ENCODE measurements at places on chromosomes 1 and 21.

- no peak for DNase-seq
These were observed 120.7 kb upstream of the TMPRSS15 start for GRCh38 chr21:18524097-18524880.

- no peak for DNase-seq
These were observed 8.2 kb downstream of the HECTD3 start for GRCh38 chr1:45002650-45003645.

DNA sequence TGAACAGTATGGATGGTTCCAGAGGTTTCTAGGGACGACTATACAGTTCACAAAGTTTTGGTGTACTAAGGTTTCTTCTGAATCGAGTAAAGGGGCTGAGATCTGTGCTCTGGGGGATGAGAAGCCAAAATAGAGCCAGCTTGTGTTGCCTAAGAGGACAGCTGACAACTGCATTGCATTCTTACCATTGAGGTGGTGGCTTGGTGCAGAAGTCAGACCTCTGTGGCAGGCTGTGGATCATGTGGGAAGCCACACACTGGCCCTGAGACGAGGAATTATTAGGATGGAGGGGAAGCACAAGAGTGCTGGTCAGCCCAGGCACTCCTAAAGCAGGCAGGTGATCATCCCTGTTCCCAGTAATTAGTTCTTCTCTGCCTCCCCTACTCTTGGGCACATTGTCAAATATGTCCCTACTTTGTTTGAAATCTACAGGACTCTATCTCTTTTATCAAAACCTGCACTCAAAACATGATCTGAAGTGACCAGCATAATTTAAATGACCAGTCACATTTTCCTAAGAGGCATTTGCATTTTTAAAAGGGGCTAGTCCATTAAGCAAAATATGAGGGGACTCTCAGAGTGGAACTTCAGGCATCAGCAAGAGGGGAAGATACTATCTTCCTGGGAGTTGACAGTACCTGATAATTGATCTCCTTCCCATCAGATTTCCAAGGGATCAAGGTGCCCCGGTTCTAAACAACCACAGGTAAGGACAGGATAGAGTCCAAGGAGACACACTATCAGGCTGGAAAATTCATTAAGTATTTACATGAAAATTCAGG, at the start of gene FCRLB:
FCRLB (plus strand) TSS at position 589 of the 782 bp plus-strand sequence. CDS start 1,129 bp downstream, outside the sequence.
- DNase-seq, result no peak

GRCh38 chr1:231866392-231867331, 240.1 kb downstream of the DISC1 start:
- DNase-seq, result peak; percentile 59

DNA sequence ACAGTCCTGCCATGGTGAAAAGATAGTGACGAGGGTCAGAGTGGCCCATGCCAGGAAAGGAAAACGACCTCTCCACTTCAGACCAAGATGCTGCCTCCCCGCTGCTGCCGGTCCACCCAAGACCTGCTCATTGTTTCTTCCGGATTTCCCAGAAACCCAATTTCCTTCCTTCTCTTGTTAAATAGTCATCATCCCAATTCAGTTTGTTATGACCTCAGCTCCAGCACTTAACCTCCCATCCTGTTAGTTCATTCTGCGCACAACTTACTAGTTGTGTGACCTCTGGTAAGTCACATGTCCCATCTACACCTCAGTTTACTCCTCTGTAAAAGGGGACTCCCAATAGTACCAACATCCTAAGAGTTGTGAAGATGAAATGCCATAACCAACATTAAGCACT, 29.9 kb upstream of the PPP1R15B start:
- DNase-seq, result no peak

DNA sequence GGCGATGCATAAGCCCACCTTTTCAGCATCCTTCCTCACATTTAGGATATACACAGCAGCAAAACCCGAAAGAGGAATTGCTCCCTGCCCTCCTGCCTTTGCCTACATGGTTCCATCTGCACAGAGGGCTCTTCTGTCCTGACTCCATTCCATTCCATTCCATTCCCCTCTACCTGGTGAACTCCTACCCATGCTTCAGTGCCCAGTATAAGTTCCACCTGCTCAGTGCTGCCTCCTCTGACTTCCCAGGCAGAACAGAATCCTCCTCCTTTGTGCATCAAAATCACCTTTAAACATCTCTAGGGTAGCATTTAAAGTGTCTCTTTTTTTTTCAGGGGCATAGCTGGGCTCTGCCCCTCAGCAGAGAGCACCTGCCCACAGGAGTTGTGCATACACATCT, 112.9 kb downstream of the PCNX2 start:
- no peak for DNase-seq

GRCh38 chr1:116806671-116807070, 52.4 kb downstream of the CD2 start:
- DNase-seq, result peak; percentile 22

DNA sequence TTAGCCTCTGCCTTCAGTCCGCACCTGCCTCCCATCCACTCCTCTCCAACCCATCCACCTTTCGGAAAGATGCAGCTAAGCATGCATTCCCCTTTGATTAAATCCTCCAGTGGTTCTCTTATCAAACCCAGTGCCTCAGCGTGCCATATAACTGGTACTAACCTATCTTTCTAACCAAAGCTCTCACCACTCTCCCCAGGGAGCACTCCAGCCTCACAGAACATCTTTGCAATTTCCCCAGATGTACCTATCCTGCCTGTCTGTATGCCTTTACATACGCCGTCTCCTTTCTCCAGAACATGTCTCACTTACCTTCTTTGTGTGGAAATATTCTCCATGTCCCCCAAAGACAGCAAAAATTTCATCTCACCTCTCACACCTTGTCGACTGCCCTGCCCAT, 80.0 kb downstream of the SLC25A24 start:
- no peak for DNase-seq

GRCh38 chr1:204255225-204255624, 41.4 kb upstream of the GOLT1A start:
- no peak for DNase-seq

DNA sequence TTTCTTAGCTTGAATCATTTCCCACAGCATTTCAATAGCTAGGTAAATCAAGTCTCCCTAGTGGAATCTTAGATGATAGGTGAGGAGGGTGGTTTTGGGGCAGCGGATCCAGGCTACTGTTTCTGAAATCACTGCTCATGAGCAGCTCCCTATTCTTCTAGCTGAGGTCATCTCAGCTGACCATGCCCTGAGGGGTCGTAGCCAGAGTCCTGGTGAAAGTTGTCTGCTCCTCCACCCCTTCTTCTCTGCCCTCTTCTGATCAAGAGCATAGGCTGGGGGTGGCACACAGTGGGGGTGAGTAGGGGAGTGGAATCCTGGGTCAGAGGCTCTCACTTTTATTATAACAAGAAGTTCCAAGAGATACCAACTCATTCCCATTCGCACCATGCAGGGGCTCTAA, 76.2 kb downstream of the SLC16A1 start:
- no peak for DNase-seq

- DNase-seq, result no peak
These were observed 860.8 kb downstream of the BRINP3 start for GRCh38 chr1:189616893-189617292.

GRCh38 chr1:218775501-218776021, 398.1 kb upstream of the LYPLAL1 start:
- no peak for DNase-seq

- DNase-seq, result no peak
These were observed 81.4 kb upstream of the SPAG17 start for GRCh38 chr1:118266436-118266835.

DNA sequence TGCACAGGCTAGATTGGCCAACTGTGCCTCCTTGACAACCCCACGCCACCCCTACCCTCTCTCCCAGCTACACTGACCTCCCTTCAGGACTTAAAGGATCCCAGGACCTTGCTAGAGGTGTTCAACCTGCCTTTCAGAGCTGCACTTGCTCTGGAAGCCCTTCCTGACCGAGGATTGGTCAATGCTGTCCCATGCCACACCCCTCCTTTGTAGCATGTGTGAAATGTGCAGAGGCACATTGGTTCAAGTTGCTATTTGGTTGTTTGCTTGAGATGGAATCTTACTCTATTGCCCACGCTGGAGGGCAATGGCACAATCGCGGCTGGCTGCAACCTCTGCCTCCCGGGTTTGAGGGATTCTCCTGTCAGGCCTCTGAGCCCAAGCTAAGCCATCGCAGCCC, 21.8 kb downstream of the ACTA1 start:
- DNase-seq, result no peak

DNA sequence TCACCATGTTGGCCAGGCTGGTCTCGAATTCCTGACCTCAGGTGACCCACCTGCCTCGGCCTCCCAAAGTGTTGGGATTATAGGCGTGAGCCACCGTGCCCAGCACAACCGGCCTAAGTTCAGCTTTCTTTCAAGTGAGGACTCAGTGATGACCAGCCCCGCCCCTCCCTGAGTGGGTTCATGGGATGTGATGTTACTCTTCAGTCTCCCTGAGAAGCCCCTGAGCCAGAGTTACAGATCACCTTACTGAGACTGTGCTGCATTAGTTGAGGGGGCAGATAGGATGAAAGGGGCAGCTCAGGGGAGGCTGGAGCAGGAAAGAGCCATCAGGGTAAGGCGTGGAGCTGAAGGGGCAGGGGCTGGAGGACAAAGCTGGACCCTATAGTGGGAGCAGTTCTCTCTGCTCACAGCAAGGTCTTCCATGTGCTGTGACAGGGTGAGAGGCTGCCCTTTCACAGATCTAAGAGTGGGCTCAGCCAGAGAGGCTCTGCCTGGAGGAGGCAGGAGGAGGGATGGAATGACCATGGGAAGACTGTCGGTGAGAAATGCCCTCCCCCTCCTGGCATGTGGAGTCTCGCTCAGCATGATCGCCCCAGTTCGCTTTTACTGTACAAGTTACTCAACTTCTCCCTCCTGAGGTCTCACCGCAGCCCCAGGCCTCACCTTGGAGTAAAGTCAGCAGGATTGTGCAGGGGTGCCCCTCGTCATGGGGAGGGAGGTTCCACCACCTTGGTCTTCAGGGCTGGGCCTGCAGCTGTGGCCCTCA, 13.4 kb downstream of the SH2D2A start:
- DNase-seq, result no peak

DNA sequence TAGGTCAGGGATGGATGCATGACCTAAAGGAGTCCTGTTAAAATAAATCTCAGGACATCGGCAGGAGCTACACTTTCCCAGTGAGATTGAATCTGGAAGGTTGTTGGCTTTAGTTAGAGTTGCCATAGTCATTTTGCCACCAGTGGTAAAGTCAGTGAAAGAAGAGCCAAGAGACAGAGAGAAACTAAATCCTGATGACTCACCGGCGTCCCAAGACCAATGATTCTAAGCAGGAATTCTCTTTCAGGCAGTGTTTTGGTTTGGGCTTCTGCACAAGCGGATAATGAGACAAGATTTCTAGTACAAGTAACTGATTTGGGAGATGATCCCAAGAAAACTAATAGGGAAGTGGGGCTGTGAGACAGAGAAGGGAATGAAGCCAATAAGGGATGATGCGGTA, 88.8 kb upstream of the ETS2 start:
- DNase-seq, result no peak

DNA sequence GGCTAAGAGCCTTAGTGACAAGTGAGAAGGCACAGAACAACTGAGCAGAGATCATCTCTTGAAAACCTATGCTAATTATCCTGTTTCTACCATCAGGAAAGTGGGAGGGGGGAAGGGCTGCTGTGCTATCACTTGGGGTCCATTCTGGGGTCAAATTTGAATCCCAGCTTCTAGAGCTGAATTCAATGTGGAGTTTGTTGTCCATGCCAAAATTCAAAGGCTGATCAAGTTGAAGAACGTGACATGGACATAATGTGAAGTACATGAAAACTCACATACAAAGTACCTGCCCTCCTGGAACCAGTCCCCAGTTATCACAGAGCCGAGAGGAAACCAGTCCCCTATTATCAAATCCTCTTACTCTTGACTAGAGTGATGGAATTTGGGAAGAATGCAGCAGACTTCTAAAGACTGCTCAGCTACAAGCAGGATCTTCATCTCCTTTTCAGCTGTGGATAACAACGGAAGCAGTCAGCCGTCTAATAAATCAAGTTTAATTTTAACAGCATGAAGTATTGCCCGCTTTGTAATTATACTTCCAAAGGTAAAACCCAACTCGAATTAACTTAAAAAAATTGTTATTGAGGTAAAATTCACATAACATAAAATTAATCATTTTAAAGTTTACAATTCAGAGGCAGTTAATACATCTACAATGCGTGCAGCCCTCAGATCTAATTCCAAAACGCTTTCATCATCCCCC, 78.3 kb downstream of the SLC45A1 start:
- no peak for DNase-seq

GRCh38 chr1:50661626-50662025, 238.4 kb upstream of the DMRTA2 start:
- no peak for DNase-seq

GRCh38 chr1:150696590-150696989, 364 bp downstream of the GOLPH3L start:
- DNase-seq, result no peak

DNA sequence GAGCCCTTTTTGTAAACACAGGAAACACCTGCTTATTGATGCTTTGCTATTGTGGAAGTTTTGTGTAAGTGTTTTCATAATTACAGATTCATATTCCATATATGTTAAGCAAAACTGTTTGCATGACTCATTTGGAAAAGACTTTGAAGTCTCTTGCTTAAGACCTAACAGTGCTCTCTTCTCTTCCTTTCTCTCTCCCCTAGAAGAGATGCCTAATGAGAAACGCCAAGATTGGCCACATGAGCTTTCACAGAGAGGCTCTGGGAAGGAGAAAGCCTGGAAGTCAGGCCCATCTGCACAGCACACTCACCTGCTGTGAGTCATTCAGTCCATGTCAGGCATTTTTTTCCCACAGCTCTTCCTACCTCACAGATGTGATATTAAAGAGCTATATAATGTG, 101.6 kb upstream of the PALMD start:
- no peak for DNase-seq

- no peak for DNase-seq
These were observed 42.9 kb upstream of the CD53 start for GRCh38 chr1:110829955-110830553.
